ENCODE measurements at places on chromosomes 7 and 10.

- no peak for DNase-seq
These were observed 82.0 kb downstream of the MKX start for GRCh38 chr10:27663621-27664020.

- no peak for DNase-seq
These were observed 189.0 kb downstream of the NPSR1 start for GRCh38 chr7:34846976-34847375.

GRCh38 chr7:3488829-3489228 is 187.8 kb downstream of the SDK1 start:
- DNase-seq, result no peak

DNA sequence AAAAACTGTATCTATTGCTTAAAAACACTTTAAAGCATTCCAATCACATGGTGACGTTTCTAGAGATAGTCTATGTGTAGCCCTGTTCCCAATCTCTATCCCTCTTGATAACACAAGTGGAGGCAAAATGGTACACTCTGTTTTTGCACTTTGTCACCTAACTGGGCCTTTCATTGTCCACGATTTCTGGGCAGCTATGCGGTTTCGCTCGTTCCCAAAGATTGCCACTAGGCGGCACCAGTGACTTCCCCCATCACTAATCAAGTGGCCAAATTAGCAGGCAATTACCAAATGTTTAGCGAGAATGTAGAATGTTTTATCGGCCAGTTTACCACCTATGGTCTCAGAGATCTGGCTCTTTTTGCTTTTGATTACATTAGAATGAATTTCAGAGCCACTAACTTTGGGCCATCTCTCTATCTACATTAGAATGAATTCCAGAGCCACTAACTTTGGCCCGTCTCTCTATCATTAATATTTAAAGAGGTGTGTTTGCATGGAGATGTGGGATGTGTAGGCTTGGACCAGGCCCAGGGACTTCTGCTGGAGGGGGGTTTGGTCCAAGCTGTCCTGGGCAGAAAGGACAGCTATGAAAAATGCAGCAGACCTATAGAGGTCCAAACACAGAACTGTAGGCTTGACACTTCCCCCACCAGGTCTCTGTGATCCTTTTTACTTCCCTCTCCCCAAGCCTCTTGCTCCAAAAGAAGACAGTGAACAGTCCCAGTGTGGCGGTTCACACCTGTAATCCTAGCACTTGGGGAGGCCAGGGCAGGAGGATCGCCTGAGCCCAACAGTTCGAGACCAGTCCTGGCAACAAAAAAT is 90.1 kb downstream of the EPC1 start:
- peak; percentile 40 for DNase-seq

DNA sequence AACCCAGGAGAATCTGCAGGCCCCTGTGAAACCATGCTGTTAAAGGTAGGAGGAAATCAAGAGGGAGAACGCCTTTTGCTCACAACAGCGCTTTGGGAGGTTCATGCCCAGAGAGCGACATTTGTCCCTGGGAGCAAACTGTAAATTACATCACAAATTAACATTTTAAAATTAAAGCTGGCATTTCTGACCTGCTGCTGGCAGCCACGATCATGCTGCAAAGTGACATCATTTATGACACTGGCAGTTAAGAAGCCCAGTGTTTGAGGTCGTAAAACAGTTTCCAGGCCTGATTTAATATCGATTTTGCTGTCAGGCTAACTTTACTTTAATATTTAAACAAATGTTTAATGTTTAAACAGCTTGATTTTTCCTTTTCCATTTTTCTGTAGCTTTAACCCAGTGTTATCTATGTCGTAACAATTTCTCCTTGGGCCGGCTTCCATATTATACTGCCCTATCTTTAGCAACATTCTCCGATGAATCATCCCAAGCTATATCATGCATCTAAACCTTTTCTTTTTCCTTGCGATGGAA is 86.5 kb upstream of the NPVF start:
- DNase-seq, result no peak

DNA sequence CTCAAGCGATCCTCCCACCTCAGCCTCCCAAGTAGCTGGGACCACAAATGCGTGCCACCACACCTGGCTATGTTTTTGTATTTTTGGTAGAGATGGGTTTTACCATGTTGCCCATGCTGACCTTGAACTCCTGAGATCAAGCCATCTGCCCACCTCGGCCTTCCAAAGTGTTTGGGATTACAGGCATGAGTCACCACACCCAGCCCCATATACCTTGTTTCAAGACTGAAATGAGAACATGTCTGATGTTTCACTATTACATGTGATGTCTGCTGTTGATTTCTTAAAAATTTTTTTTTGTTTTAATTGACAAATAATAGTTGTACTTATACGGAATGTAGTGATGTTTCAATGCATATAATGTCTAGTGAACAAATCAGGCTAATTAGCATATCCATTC is 14.5 kb downstream of the KLHL7 start:
- no peak for DNase-seq

- no peak for DNase-seq
These were observed 27.7 kb upstream of the PHYHIPL start for GRCh38 chr10:59148701-59149100.

- DNase-seq, result no peak
These were observed 478.5 kb downstream of the KIF20B start for GRCh38 chr10:90179696-90180407.

DNA sequence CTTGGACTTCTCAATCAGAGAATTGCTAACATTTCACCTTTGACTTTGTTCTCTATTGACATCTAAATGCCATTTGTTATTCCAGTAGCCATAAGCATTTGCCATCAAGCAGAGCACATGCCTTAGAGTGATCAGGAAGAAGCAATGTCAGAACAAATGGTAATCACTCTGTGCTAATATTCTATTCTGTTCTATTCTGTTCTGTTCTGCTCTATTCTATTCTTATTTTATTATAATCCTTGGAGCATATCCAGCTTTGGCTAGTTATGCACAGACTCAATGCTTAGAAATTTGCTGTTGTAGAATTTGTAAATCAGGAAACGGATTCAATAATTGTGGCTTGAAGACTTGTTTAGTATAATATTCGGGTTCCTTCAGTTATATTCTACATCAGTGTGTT is 175.4 kb downstream of the EXOC4 start:
- no peak for DNase-seq

DNA sequence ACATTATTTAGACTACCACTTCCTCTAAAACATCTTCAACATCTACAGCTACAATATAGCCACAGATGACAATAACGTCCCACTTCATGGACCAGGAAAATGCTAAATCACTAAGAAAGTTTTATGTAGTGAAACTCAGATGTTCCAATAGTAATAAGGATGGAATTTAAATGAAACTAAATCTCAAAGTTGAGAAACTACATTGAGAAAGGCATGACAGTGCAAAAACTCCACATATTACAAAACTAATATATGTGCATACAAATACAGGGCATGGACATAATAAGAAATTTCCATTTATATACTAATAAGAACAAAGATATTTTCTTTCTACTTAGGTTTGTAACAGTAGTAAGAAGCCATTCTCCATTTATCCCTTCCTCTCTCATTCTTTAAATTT is 31.1 kb downstream of the POT1 start:
- DNase-seq, result no peak

GRCh38 chr10:25831080-25831479 is 102.9 kb upstream of the MYO3A start:
- DNase-seq, result no peak

- no peak for DNase-seq
These were observed 463.6 kb downstream of the PLXNA4 start for GRCh38 chr7:132112657-132113056.

All from activated CD8-positive, alpha-beta memory T cell treated with anti-CD3 and anti-CD28 coated beads for 1 hour (primary cell).